ENCODE measurements at places on chromosomes 16 and 17. TPM values are rescaled to one million over a fixed set of nuclear protein-coding genes. Genes with fewer than 3 reads are reported as not detected.

OGFOD3 gene
- 32.9 TPM for total RNA-seq

TRPV3 gene
- total RNA-seq = 0.55 TPM

PRR35 gene
- 2.0 TPM for total RNA-seq

TMEM204 gene
- 9.6 TPM for total RNA-seq

CDK5R1 gene
- 39.2 TPM for total RNA-seq

MEFV gene
- 0.99 TPM for total RNA-seq

IRX3 gene
- 6.7 TPM for total RNA-seq

KRTAP29-1 gene
- not detected for total RNA-seq

HIGD1B gene
- not detected for total RNA-seq

CIITA gene
- total RNA-seq = 3.8 TPM

CLEC18B gene
- total RNA-seq = 6.3 TPM

KRT31 gene
- total RNA-seq = not detected

NPIPB6 gene
- 11.4 TPM for total RNA-seq

MT1F gene
- 0.77 TPM for total RNA-seq

CWC25 gene
- total RNA-seq = 20.3 TPM

C16orf92 gene
- not detected for total RNA-seq

KLHL10 gene
- total RNA-seq = 0.16 TPM

FGF11 gene
- total RNA-seq = 7.1 TPM

CDYL2 gene
- total RNA-seq = 8.1 TPM

SOCS1 gene
- total RNA-seq = 5.0 TPM

PLLP gene
- 2.7 TPM for total RNA-seq

GGNBP2 gene
- total RNA-seq = 73.4 TPM

CD300H gene
- total RNA-seq = not detected

SALL1 gene
- 5.9 TPM for total RNA-seq

HOXB8 gene
- total RNA-seq = not detected

ZPBP2 gene
- total RNA-seq = not detected

USP32 gene
- total RNA-seq = 89.4 TPM

CTRB1 gene
- not detected for total RNA-seq

SRP68 gene
- 57.0 TPM for total RNA-seq

TMEM97 gene
- 18.7 TPM for total RNA-seq

FNDC8 gene
- not detected for total RNA-seq

ABCC6 gene
- total RNA-seq = 3.0 TPM

GAS7 gene
- 126 TPM for total RNA-seq

All from camera-type eye (tissue), 1 donor.